Bronchus fibroblast of lung (primary cell): ENCODE measurements at places on chromosomes 4 and X. TPM values are rescaled to one million over a fixed set of nuclear protein-coding genes. Genes with fewer than 3 reads are reported as not detected.

Gene UFSP2
- total RNA-seq = 23.6 and 25.7 TPM in 2 replicates

Gene CXCL3
- 2.4 and 4.6 TPM in 2 replicates for total RNA-seq

Gene SNX12
- total RNA-seq = 38.5 and 39.7 TPM in 2 replicates

Gene BCLAF3
- 0.74 and 0.84 TPM in 2 replicates for total RNA-seq

Gene ANK2
- 4.2 and 5.7 TPM in 2 replicates for total RNA-seq

Gene XKRX
- under 0.01 TPM in 2 replicates for total RNA-seq

Gene RBMXL3
- total RNA-seq = not detected in 2 replicates

Gene PTCHD1
- not detected in 2 replicates for total RNA-seq

Gene TBC1D8B
- 4.2 and 4.5 TPM in 2 replicates for total RNA-seq

Gene FAM241A
- total RNA-seq = 0.89 and 1.0 TPM in 2 replicates

Gene TCEAL6
- not detected in 2 replicates for total RNA-seq

Gene ZGRF1
- 5.5 and 7.7 TPM in 2 replicates for total RNA-seq

Gene ZFYVE28
- 2.8 and 5.4 TPM in 2 replicates for total RNA-seq

Gene EMD
- 67.2 and 76.8 TPM in 2 replicates for total RNA-seq

Gene ARHGAP36
- total RNA-seq = not detected in 2 replicates

Gene SCRG1
- total RNA-seq = under 0.01 TPM in 1 of 2 replicates, not detected in the other

Gene PRSS12
- total RNA-seq = 29.4 and 30.3 TPM in 2 replicates
